Anterior cingulate cortex (tissue), 58 donors: ENCODE measurements at places on chromosomes 4 and X.
A peak's percentile ranks its signal among the peaks of the same experiment; 100 is the strongest.

GRCh38 chr4:81136161-81136905, 78.7 kb downstream of the PRKG2 start:
- DNase-seq = no peak

GRCh38 chr4:107131295-107131694, 95.2 kb upstream of the DKK2 start:
- no peak for DNase-seq

GRCh38 chr4:110514889-110515479, 39.0 kb downstream of the ENPEP start:
- no peak for DNase-seq

DNA sequence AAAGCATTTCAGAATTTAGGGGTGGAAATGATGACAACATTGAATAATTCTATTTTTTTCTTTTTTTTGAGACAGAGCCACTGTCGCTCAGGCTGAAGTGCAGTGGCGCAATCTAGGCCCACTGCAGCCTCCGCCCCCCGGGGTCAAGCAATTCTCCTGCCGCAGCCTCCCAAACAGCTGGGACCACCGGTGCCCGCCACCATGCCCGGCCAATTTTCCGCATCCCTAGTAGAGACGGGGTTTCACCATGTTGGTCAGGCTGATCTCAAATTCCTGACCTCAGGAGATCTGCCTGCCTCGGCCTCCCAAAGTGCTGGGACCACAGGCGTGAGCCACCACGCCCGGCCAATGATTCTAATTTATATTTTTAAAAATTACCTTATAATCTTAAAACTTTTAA, 7.2 kb downstream of the NBDY start:
- DNase-seq = no peak

DNA sequence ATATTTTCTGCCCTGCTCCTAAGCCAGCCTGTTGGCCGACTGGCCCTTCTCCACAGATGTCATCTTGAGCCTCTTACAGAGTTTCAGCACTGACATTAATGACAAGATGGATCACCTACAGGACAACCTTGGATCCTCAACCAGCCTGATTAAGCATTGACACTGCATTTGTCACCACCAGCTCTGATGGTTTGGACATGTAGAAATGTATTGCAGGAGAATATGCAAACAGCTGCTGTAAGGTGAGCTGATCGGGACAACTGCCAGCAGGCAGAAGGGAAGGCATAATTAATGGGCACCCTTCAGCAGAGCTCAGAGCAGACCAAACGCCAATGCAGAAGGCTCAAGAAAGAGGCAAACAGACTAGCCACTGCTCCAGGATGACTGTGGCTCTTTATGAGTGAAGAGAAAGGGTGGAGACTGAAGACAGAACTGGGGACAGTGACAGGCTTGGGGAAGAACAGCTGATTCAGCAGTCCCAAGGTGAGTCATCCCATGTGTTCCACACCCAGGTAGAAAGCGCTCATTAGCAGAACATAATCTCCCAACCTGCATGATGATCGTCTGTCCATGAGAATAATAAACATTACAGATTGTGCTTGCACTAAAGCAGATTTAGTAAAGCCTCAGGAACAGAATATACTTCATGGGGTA, 6.7 kb downstream of the CORIN start:
- DNase-seq = no peak

DNA sequence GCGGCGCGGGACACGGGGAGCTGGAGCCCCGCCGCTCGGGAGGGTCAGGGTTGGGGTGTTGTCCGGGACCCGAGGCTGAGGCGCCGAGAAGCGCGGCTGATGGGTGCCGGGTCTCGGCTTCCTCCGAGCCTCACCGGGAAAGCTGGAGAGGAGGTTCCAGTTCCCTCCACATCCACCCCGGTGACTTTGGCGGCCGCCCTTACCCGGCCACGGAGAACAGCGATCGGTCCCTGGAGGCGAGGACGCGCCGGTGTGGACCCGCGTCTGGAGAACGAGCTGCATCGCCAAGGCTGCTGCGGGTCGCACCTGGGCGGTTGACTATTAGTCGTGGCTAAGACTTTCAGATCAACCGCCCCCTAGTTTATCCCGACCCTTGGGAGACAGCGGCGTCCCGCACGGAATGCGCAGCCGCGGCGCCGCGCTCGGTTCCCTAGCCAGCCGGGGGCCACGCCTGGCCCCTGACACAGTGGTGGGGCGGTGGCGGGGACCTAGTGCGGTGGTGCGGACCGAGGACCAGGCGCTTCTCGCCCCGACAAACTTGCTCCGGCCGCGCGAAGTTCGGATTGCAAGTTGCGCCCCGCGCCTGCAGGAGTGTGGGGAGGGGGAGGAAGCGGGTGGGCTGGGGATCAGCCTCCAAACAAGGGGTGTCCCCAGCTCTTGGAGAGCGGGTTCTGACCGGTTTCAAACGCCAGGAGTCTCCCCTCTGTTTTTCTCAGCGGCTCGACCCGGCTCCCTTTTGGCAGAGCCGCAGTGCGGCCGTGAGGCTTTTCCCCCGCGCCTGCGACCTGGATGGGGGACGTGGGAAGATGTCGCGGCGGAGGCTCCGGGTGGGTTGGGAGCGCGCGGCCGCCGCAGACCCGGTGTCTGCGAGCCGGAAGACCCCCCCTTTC, 568 bp downstream of the FHDC1 start:
- DNase-seq = no peak

- DNase-seq = no peak
Measured at GRCh38 chr4:151147000-151147399, 47.6 kb downstream of the RPS3A start.

GRCh38 chrX:139930916-139931645, 1.8 kb downstream of the ATP11C start:
- no peak for DNase-seq

DNA sequence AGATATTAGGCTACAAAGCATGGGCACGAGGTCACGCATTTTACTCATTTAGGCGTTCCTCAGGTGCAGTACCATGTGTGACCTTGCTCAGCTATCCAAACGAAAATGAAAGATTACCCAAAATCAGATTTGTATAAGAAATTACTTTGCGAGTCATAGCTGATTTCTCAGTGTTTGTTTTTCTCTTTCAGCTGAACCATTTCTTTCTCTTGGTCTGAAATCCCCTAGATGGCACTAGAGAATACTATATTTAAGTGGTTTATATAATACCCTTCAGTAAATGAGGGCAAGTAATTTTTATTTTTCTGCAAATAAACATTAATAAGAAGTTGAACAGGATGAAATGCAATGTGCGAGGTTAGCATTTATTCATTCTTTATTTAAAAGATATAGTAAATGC, 496.6 kb downstream of the STIM2 start:
- no peak for DNase-seq

DNA sequence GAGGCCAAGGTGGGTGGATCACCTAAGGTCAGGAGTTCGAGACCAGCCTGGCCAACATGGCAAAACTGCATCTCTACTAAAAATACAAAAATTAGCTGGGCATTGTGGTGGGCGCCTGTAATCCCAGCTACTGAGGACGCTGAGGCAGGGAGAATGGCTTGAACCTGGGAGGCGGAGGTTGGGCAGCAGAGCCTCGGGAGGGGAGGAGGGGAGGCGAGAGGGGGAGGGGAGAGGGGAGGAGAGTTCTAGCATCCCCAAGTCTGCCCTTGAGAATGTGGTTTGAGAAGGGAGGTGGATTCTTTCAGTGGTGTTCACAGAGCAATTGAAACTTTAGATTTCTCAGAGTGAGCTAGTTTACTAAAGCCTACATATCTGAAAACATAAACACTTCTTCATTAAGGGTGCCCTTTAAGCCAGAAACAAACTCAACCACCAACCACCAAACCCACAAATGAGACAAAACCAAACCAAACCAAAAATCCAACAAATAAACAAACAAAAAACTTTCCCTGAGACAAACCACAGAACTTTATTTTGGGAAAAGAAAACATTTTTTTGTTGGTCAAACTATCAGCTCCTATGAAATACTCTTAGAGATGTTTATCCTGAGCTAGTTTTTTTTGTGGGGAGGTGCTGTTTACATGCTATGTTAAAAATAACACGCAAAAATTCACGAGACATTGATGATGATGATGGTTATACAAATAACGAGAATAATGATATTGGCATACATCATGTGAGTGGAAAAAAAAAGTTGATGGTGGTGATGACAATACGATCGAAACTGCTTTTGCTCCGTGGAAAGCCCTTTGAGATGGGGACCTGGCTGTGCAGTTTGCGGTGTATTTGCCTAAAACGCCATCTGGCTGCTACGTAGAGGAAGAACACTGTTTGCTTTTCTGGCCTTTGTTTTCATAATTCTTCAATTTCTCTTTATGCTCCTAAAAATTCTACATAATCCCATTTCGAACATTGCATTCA, 98.2 kb upstream of the PRKX start:
- DNase-seq = peak; percentile 2

DNA sequence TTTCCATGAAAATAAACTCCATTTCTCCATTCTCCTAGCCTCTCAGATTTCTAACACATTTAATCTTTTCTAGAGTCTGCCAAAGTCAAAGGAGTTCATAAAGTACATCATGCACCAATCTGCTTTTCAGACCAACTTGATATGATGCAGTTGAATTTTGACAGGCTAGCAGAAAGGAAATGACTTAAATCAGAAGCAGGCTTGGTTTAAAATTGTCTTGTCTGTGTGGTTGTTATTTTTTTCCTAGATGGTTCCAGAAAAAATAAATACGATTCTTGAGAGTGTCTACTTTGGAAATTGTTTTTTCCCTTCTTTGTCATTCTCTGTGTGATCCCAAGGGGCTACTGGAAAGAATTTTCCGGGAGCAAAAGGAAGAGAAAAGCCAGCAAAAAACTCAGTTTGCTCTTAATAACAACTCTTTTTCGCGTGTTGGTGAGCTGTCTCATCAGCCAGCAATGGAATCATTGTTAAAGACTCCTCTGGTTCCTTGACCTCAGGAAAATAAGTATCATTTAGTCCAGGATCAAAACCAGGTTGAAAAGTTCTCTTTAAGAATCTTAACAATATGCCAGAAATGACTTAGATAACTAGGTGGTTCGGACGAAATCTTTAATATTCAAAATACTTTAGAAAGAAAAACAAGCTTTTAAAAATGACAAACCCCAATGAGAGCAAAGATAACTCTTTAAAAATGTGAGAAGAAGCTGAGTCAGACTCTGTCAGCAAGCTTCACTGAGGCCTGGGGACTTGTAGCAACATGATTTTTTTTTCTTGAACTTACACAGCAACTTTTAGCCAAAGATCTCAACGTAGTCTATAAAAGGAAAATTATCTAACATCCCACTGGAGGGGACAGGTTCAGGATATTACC, 49.7 kb upstream of the GAB1 start:
- no peak for DNase-seq

DNA sequence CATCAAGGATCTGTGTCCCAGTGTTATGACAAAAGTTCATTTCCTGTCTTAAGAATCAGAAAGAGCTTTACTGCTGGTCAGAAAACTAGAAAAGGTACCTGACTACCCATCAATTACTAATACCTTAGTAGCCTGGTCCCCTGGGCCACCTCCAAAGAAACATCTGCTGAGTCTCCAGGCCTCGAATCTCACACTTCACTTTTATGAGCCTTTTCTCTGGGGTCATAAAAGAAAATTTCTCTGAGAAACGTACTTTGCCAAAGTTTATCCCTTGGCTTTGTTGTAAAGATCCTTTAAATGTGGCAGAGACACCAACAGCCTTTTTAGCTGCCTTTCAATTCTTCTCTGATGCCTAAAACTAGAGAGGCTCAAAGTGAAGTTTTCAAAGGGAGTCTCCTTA, 17.8 kb downstream of the GUCY1A1 start:
- DNase-seq = no peak

DNA sequence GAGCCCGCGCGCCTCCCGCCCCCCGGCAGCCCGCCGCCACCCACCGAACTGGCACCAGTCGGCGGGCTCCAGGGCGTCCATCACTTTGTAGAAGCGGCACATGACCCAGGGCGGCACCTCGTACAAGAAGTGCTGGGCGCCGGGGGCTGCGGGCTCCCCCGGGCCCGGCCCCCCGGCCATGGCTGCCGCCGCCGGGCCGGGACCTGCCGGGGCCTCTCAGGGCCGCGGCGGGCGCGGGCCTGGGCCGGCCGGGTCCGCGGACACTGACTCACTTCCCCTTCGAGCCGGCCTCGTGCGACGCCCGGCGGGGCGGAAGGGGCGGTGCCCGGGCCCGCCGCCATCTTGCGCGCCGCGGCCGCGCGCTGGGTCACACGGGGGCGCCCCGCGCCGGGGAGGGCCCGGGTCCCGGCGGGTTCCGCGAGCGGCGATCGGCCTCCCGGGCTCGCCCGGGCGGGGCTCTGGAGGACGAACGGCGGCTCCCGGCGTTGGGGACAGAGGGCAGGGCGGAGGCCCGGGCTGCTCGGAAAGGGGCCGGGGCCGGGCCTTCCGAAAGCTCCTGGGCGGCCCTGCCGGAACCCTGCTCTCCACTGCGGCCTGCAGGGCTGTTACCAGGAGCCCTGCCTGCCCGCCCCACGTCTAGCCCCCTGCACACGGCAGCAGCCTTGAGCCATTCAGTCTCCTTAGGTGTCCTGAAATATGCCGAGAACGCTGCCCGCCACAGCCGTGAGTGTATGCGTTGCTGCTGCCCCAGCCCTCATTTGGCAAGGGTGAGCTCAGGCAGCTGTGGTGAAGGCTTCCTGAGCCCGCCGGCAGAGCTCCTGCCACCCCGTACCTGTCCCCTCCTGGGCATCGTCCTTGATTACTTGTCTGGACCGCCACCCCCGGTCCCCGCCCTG, at the start of gene IRAK1:
IRAK1 (minus strand) TSS at position 270 of the 896 bp plus-strand sequence; CDS start at position 180, 90 bp downstream.
- no peak for DNase-seq

GRCh38 chr4:64158648-64159326, 250.5 kb downstream of the TECRL start:
- no peak for DNase-seq

GRCh38 chr4:78296261-78296660, 239.1 kb downstream of the FRAS1 start:
- DNase-seq = no peak

GRCh38 chr4:90120815-90121214, 6.4 kb upstream of the CCSER1 start:
- DNase-seq = no peak

GRCh38 chr4:87551361-87551760, 22.2 kb upstream of the SPARCL1 start:
- no peak for DNase-seq

- no peak for DNase-seq
Measured at GRCh38 chr4:23937173-23937572, 47.3 kb upstream of the PPARGC1A start.

DNA sequence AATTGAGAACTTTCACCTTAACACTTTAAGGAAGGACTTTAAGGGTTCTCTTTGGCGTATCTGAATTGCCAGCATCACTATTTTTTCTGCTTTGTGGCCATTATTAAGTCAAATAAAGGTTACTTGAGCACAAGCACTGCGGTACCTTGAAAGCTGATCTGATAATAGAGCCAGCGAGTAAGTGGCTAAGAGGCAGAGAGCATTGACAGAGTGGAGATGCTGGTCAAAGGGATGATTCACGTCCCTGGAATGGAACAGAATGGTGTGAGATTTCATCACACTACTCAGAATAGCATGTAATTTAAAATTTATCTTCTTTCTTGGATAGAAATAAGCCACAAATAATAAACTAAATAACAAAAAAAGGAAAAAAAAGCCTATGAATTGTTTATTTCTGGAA, 57.1 kb upstream of the NPFFR2 start:
- no peak for DNase-seq

GRCh38 chr4:169080981-169081380, 70.9 kb upstream of the CBR4 start:
- DNase-seq = no peak
